ENCODE measurements at places on chromosomes 13 and 19. TPM values are rescaled to one million over a fixed set of nuclear protein-coding genes. Genes with fewer than 3 reads are reported as not detected.

- DNase-seq: no peak
- no peak overlapping the region for H3K4me3 ChIP-seq
- H3K27me3 ChIP-seq: no peaks in the 10 kb centered on the region
- no peaks in the 10 kb centered on the region for H3K4me1 ChIP-seq
- no peak overlapping the region for H3K27ac ChIP-seq
Measured at GRCh38 chr13:106115081-106115480, 420.4 kb downstream of the EFNB2 start.

The ZFP28 gene
- total RNA-seq: 10.3 TPM

The CYP4F12 gene
- total RNA-seq: 3.8 TPM

The DNAAF3 gene
- total RNA-seq: not detected

The CEACAM7 gene
- total RNA-seq: not detected

GRCh38 chr19:53868091-53868891, 608 bp downstream of the MYADM start:
- H3K27me3 ChIP-seq: no peaks in the 10 kb centered on the region
- peak overlapping the region; percentile 99 for H3K4me3 ChIP-seq
- peaks cover 27% of the 10 kb centered on the region for H3K36me3 ChIP-seq
- DNase-seq: no peak
- H3K4me1 ChIP-seq: peaks cover 35% of the 10 kb centered on the region

The IZUMO4 gene
- 6.0 TPM for total RNA-seq

The NEK3 gene
- total RNA-seq: 8.6 TPM

The ZNF709 gene
- total RNA-seq: 1.7 TPM

- no peak overlapping the region for H3K4me3 ChIP-seq
- peaks cover 46% of the 10 kb centered on the region for H3K4me1 ChIP-seq
- H3K27ac ChIP-seq: no peak overlapping the region
- no peaks in the 10 kb centered on the region for H3K27me3 ChIP-seq
- DNase-seq: no peak
- no peaks in the 10 kb centered on the region for H3K36me3 ChIP-seq
Measured at GRCh38 chr13:51233117-51233826, 11.1 kb downstream of the FAM124A start.

The ATP4B gene
- not detected for total RNA-seq

GRCh38 chr13:37364956-37365355, 233.6 kb downstream of the POSTN start:
- H3K27ac ChIP-seq: no peak overlapping the region
- DNase-seq: no peak
- H3K4me1 ChIP-seq: no peaks in the 10 kb centered on the region
- H3K36me3 ChIP-seq: no peaks in the 10 kb centered on the region

DNA sequence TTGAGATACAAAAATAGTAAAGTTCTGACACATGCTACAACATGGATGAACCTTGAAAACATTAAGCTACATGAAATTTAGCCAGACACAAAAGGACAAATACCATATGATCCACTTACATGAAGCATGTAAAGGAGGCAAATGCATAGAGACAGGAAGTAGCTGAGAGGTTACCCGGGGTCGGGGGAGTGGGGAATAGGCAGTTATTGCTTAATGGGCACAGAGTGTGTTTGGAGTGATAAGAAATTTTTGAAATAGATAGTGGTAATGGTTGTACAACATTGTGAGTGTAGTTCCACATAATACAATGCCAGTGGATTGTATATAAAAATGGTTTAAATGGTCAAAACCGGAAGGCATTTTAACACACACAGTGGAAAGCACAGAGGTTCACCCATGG, 4.3 kb downstream of the N4BP2L1 start:
- H3K27me3 ChIP-seq: no peaks in the 10 kb centered on the region
- no peak overlapping the region for H3K4me3 ChIP-seq
- H3K36me3 ChIP-seq: peaks cover 6% of the 10 kb centered on the region
- no peak overlapping the region for H3K27ac ChIP-seq

- no peak for DNase-seq
- no peak overlapping the region for H3K27ac ChIP-seq
- no peak overlapping the region for H3K4me3 ChIP-seq
Measured at GRCh38 chr13:89688918-89689317, 1658.6 kb upstream of the MIR17HG start.

DNA sequence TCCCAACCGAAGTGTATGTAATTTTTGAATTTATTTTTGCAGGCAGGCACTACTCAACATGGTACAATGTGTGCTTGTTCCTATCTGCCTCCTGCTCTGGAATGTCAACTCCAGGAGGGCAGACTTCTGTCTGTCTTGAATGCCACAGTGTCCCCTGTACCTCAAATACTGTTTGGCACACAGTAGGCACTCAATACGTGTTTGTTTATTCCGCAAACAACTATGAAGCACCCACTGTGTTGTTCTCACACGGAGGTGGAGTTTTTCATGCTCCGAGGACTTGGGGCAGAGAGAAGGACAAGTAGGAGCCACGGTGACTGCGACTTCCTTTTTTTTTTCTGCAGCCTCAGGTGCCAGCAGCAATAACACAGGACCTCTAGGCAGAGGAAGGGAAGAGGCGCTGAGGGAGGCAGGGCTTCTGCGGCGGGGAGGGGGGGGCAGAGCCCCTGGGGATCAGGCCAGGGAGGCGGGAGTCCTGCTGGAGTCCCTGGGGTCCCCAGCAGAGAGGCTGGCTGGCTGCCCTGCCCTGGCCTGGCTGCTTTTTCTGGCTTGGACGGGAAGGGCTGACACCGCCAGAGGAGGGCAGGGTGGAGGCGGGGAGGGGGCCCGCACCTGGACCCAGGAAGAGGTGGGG, 29.3 kb upstream of the TNFAIP8L1 start:
- no peak overlapping the region for H3K27ac ChIP-seq
- no peaks in the 10 kb centered on the region for H3K36me3 ChIP-seq
- no peak overlapping the region for H3K4me3 ChIP-seq
- peaks cover 12% of the 10 kb centered on the region for H3K4me1 ChIP-seq
- H3K27me3 ChIP-seq: peaks cover 54% of the 10 kb centered on the region

DNA sequence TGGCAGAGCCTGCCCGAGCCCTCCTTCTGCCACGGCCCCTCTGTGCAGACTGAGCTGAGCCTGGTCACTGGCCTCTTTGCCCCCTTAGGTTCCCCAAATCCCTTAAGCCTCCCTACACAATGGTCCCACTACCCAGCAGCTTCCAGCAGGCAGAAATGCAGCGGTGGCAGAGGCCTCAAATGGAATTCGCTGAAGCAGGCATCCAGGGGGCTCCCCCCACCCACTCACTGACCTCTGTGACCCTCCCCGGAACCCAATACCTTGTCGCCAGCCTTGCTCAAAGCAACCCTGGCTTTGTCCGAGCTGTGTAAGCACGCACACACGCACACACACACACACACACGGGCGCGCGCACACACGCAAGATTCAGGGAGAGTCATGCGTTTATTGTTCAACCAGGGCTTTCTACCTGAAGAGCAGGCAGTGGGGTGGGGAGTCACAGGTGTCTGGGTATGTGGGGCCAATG, at the start of gene LIM2:
TSS of gene LIM2 (minus strand) at position 51 of the 466 bp plus-strand sequence. CDS start 531 bp downstream, outside the sequence.
- no peak for DNase-seq
- H3K4me3 ChIP-seq: no peak within 1 kb of the TSS
- no peaks in the 10 kb centered on the region for H3K27me3 ChIP-seq
- no peaks in the 10 kb centered on the region for H3K36me3 ChIP-seq
- H3K4me1 ChIP-seq: no peaks in the 10 kb centered on the region

DNA sequence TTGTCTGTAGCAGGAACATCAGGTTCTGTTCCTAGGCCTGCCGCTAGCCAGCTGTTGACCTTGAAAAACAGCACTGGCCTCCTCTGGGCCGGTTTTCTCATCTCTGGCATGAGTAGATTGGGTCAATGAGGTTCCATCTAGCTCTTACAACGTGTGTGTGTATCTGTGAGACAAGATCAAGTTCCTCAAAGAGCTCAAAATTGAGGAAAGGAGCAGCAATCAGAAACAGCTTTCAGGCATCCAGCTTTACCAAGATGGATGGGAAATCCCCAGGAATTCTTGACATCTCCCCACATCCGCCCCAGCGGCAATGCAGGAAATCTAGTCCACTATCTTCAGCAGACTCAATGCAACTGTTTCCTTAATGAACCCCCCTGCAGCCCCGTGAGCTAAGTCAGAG, 4.9 kb downstream of the FLT1 start:
- H3K36me3 ChIP-seq: no peaks in the 10 kb centered on the region
- DNase-seq: no peak
- peaks cover 22% of the 10 kb centered on the region for H3K27me3 ChIP-seq
- H3K4me3 ChIP-seq: no peak overlapping the region
- H3K4me1 ChIP-seq: peaks cover 19% of the 10 kb centered on the region

DNA sequence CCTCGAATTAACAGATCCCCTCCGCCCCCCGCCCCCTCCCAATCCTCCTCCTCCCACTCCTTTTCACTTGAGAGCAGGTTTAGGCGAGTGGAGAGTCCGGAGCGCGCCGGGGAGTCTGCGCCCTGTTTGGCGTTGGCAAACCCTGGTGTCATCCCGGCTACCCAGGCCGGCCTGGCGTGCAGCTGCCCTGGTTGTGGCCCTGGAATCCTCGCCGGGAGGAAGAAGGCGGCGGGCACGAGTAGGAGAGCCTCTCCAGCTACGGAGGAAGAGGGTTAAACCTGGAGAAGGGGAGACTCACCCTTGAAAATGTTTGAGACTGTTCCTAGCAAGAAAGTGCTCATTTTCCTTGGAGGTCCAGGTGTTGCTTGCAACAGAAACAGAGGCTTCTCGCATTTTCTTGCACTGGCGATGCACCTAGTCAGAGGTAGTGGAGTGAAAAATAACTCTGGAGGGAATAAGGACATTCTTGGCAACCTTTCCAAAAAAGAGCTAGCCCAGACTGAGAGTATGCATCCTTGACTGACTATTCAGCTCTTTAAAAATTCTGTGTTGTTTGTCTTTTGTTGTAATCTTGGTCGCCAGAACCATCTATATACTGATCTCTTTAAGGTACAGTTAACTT, 1.3 kb upstream of the SOX21 start:
- H3K27ac ChIP-seq: no peak overlapping the region
- H3K4me3 ChIP-seq: no peak overlapping the region
- H3K4me1 ChIP-seq: peaks cover 33% of the 10 kb centered on the region
- no peak for DNase-seq

The SLAIN1 gene
- total RNA-seq: 11.6 TPM

The PSPN gene
- total RNA-seq: 2.3 TPM

DNA sequence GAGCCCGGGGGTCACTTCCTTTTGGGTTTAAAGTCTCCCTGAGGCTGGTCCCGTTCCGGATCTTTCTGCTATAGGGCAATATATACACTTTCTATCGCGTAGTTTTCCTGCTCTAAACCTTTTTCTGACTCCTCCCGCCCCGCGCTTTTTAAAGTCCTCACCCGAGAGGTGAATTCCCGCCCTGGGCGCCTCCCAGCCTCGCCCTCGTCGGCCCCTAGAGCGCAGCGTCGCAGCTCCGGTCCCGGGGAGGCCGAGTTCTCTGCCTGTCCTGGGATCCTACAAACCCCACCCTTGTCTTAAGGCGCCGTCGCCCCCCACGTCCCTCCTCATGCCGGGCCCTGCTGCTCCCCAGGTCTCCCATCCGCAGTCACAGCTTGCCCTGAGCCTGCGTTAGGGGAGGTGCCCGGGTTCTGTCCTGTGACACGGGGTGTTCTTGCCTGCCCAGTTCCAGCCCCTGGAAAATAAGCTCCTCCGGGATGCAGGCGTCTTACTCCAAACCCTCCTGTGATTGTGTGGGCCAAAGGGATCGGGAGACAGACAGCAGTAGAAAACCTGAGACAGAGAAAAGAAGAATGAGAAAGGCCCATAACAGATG, 491 bp downstream of the ZNF525 start:
- peak overlapping the region; percentile 81 for H3K27ac ChIP-seq
- peak overlapping the region; percentile 59 for H3K4me3 ChIP-seq
- no peaks in the 10 kb centered on the region for H3K36me3 ChIP-seq
- no peak for DNase-seq
- peaks cover 20% of the 10 kb centered on the region for H3K4me1 ChIP-seq

DNA sequence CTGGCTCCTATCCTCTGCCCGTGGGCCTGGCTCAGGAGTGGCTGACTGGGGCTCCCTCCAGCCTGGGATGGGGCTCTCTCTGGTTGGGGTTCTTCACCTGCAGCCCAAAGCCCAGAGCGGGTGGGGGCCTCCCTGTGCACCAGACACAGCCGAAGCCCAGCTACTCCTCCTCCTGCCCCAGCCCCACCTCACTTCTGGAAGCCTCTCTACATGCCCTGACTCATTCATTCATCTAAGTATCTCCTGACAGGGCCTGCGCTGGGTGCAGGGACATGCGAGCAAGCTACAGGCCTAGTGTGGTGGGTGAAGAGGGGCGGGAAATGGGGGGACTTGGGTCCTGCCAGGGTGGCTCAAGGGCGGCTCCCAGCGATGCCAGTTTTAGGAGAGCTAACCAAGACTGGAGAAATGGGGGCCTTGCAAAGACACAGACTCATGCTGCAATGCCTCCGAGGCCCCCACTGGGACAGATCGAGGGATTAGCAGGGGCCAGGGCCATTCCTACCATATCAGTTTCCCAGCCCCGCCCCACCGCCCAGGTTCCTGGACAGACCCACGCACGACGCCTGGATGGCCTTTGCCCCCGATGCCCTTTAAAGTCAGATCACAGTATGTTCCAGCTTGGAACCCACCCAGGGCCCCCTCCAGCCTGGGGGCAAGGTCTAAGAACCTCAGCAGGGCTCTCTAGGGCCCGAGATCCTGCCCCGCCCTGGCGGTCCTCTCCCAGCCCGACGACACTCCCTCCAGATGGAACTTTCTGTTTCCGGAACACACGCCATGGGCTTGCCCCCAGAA, 12.6 kb downstream of the LSM4 start:
- H3K4me3 ChIP-seq: no peak overlapping the region
- H3K27ac ChIP-seq: no peak overlapping the region
- H3K36me3 ChIP-seq: peaks cover 7% of the 10 kb centered on the region
- no peaks in the 10 kb centered on the region for H3K27me3 ChIP-seq
- H3K4me1 ChIP-seq: peaks cover 38% of the 10 kb centered on the region

The SCGB2B2 gene
- 0.86 TPM for total RNA-seq

The HPN gene
- total RNA-seq: 0.86 TPM

DNA sequence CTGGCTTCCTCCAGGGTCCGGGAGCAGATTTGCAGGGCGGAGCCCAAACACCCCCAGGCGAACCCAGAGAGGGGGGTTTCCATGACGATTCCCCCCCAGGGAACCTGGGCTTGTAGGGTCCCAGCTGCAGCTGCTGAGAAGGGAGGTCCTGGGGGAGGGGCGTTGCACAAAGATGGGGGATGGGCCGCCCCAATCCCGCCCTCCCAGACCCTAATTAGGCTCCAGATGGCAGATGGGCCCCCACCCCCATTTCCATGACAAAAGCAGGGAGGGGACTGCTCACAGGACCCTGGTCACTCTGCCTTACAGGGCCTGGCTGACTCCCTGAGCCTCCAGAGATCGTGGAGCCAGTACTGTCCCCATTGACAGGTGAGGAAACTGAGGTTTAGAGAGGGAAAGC, 15.2 kb downstream of the ELAVL3 start:
- H3K4me3 ChIP-seq: no peak overlapping the region
- H3K36me3 ChIP-seq: no peaks in the 10 kb centered on the region

The ATP1A3 gene
- 4.3 TPM for total RNA-seq

DNA sequence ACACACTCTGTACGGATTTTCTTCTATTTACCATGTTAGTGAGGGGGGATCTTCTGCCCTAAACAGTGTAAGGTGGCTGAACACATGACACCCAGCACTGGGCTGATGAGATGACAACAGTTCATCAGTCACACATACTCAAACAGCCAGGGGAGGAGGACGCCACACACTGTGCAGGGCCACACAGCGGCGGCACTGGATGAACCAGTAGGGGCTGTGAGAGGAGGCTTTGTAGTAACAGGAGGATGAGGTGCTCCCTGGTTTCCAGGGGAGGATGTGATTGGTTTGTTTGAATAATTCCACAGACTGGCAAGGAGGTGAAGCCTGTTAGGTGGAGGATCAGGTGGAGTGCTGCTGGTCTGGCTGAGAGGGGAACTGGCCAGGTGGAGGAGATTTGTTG, 16.3 kb upstream of the GTF3A start:
- no peaks in the 10 kb centered on the region for H3K27me3 ChIP-seq
- no peak for DNase-seq
- H3K4me3 ChIP-seq: no peak overlapping the region
- peaks cover 11% of the 10 kb centered on the region for H3K4me1 ChIP-seq

The CLDN10 gene
- 1.2 TPM for total RNA-seq

The PBX4 gene
- 0.66 TPM for total RNA-seq

All from esophagus muscularis mucosa (tissue), 4 donors.